ENCODE measurements at places on chromosomes 5 and 9. TPM values are rescaled to one million over a fixed set of nuclear protein-coding genes. Genes with fewer than 3 reads are reported as not detected.

The CCDC183 gene
- total RNA-seq = 0.69 TPM

The ARHGEF37 gene
- total RNA-seq = 6.2 TPM

The EIF4E1B gene
- total RNA-seq = not detected

The PDLIM4 gene
- total RNA-seq = 13.7 TPM

The COL15A1 gene
- 0.69 TPM for total RNA-seq

The CXXC5 gene
- total RNA-seq = 7.0 TPM

The ARHGAP26 gene
- total RNA-seq = 5.6 TPM

The PGM5 gene
- 0.15 TPM for total RNA-seq

The PCDHB13 gene
- total RNA-seq = under 0.01 TPM

The TMEM141 gene
- total RNA-seq = 42.0 TPM

The TYRP1 gene
- 6,402 TPM for total RNA-seq

The NOP16 gene
- 22.2 TPM for total RNA-seq

The CCDC192 gene
- total RNA-seq = not detected

The DOCK8 gene
- total RNA-seq = 13.3 TPM

The PCDHB16 gene
- total RNA-seq = not detected

The STPG3 gene
- not detected for total RNA-seq

The TRIM14 gene
- 72.3 TPM for total RNA-seq

The GLRA1 gene
- not detected for total RNA-seq

The ASS1 gene
- total RNA-seq = 4.0 TPM

The DNAH5 gene
- under 0.01 TPM for total RNA-seq

The FNBP1 gene
- total RNA-seq = 42.0 TPM

The SVEP1 gene
- under 0.01 TPM for total RNA-seq

The STING1 gene
- 20.2 TPM for total RNA-seq

The PAX5 gene
- under 0.01 TPM for total RNA-seq

The WDR38 gene
- not detected for total RNA-seq

The C9 gene
- total RNA-seq = under 0.01 TPM

The CEMIP2 gene
- total RNA-seq = 23.1 TPM

The FOXE1 gene
- total RNA-seq = not detected

The PRLR gene
- total RNA-seq = under 0.01 TPM

The TSSK1B gene
- not detected for total RNA-seq

Measured in melanocyte of skin (primary cell).